Stimulated activated CD4-positive, alpha-beta T cell treated with anti-CD3 and anti-CD28 coated beads, Interleukin-15, amount 100 ng/mL, for 24 hours (primary cell): ENCODE measurements at places on chromosomes 1 and 21.

DNA sequence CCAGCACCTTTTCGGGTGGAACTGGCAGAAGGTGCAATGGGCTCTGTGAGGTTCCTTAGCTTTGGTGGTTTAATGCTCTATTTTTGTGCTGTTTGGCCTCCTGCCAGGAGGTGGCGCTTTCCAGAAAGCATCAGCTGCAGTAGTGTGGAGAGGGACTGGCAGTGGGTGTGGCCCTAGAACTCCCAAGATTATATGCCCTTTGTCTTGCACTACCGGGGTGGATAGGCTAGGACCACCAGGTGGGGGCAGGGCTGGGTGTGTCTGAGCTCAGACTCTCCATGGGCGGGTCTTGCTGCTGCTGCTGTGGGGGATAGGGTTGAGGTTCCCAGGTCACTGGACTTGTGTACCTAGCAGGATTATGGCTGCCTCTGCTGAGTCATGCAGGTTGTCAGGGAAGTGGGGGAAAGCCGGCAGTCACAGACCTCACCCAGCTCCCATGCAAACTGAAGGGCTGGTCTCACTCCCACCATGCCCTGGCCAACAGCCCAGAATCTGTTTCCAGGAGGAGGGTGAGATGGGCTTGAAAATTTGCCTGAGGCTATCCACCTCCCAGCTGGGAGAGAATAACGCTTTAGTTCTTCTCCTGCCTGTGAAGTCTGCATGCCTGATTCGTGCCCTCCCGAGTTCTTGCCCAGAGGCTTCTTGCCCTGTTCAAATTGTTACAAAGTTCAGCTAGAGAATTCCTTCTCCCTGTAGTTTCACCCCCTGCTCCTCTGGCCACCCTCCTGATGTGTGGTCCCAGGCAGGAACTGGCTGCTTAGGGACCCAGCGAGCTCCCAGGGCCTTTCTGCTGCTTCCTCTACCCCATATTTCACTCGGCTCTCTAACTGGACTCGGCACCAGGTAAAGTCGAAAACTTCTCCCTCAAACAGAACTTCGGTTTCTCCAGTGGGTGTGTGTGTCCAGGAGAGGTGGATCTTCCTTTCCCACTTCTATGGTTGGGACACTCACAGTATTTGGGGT, 76.5 kb upstream of the BTG3 start:
- peak; percentile 69 for DNase-seq

DNA sequence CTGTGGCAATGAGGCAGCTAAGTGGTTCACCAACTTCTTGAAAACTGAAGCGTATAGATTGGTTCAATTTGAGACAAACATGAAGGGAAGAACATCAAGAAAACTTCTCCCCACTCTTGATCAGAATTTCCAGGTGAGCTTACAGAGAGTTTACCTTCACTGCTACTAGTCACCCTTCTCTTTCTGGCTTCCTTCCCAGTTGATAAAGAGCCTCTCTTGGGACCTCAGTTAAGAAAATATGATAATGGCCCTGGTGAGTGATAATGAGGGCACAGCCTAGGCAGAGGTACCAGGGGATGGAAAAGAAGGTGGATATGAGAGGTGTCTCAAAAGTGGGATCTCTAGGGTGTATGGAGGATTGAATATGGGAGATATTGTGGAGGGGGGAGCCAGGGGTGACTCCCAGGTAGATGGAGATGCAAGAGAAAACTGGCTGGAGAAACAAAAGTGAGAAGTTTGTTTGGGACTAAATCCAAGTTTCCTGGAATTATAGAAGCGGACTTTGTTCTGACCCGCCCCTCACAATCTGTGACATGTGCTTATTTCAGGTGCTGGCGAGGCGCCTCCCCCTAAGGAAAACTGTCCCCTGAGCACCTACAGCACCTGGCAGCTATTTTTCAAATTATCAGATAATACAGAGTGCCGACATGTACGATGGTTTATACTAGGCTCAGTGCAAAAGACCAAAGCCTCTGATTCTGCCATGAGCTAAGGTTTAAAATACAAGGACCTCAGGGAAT, 13.7 kb downstream of the MTARC2 start:
- DNase-seq = no peak

- DNase-seq = no peak
These were observed 176.7 kb downstream of the CAMTA1 start for GRCh38 chr1:6961905-6962477.

GRCh38 chr21:46115441-46116188, 17.7 kb downstream of the COL6A2 start:
- no peak for DNase-seq
